ENCODE measurements at places on chromosomes 1 and 21.
A peak's percentile ranks its signal among the peaks of the same experiment; 100 is the strongest.

- DNase-seq = peak; percentile 77
Measured at GRCh38 chr1:228860911-228861831, 125.9 kb downstream of the RHOU start.

GRCh38 chr1:230240446-230241086 lies 173.5 kb downstream of the GALNT2 start:
- DNase-seq = no peak

- no peak for DNase-seq
Measured at GRCh38 chr1:168476588-168477385, 67.0 kb downstream of the XCL2 start.

DNA sequence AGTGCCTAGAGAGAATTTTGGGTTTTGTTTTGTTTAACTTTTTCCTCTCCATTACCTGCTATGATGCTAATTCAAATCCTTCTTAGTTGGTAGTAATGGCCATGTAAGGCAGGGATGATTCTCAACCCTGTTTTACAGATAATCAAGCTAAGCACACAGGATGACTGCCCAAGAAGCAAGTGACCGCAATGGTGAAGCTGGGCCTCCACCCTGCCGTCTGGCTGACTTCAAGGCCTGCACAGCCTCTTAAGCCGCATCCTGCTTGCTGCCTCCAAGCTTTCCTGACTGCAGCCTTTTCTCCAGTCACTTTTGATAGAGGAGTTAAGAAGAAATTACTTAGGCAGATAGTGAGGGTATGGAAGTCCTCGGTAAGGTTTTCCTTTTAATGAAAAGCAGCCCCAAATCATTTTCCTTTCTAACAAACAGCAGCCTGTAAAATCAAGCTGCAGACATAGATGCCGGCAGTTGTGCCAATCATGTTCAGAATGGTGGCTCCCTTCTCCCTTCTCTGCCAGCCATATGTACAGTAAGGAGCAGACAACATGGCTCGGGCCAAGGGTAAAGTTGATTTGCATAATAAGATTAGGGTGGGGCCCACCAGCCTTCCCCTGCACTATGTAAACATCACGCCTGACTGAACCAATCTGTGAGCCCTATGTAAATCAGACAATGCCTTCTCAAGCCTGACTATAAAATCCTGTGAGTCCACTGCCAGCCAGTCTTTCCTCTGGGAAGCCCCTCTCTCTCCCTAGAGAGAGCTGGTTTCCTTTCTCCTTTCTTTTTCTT lies 8.8 kb upstream of the CTBS start:
- no peak for DNase-seq

Measured in HFFc6 (cell line).